IPS DF 19.7 (cell line): ENCODE measurements at places on chromosomes 11 and 22.

DNA sequence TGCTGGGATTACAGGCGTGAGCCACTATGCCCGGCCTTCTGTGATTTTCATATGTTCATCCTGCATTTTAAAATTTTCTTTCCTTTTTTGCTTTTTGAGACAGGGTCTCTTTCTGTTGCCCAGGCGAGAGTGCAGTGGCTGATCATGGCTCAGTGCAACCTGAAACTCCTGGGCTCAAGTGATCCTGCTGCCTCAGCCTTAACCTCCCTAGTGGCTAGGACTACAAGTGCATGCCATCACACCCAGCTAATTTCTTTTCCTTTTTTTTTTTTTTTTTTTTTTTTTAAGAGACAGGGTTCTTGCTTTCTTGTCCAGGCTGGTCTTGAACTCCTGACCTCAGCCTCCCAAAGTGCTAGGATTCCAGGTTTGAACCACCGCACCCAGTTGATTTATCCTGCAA is 54.1 kb upstream of the WT1 start:
- no peak for DNase-seq

GRCh38 chr11:58626934-58627483 is 4.5 kb downstream of the CNTF start:
- no peak for DNase-seq

GRCh38 chr11:26331911-26332571 is at the start of gene ANO3:
Gene ANO3 (plus strand): TSS chr11:26332130. CDS start chr11:26332276, 146 bp downstream.
- peak; percentile 87 for DNase-seq

GRCh38 chr11:64292460-64293254 is 1.6 kb downstream of the KCNK4 start:
- DNase-seq, result no peak

DNA sequence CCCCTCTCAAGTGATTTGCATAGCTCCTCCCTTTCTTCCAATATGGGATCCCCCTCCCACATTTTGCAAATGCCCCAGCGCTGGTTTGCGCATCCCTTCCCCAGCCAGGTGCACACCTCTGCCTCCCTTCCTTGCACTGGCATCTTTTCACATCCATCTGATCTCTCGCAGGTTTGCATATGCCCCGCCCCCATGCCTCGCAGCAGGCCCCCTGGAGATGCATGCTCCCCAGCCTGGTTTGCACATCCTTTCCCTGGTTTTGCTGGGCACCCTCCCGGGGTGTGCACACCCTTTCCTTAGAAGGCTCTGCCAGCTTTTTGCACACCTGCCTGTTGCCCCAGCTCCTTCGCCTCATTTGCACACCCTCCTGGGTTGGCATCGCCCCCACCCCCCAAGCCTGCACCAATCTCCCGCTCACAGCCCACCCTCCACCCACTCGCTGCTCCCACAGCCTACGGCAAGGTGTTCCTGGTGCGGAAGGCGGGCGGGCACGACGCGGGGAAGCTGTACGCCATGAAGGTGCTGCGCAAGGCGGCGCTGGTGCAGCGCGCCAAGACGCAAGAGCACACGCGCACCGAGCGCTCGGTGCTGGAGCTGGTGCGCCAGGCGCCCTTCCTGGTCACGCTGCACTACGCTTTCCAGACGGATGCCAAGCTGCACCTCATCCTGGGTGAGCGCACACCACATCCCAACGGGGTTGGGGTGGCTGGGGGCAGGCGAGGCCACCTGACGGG is 917 bp downstream of the RPS6KA4 start:
- DNase-seq, result no peak

DNA sequence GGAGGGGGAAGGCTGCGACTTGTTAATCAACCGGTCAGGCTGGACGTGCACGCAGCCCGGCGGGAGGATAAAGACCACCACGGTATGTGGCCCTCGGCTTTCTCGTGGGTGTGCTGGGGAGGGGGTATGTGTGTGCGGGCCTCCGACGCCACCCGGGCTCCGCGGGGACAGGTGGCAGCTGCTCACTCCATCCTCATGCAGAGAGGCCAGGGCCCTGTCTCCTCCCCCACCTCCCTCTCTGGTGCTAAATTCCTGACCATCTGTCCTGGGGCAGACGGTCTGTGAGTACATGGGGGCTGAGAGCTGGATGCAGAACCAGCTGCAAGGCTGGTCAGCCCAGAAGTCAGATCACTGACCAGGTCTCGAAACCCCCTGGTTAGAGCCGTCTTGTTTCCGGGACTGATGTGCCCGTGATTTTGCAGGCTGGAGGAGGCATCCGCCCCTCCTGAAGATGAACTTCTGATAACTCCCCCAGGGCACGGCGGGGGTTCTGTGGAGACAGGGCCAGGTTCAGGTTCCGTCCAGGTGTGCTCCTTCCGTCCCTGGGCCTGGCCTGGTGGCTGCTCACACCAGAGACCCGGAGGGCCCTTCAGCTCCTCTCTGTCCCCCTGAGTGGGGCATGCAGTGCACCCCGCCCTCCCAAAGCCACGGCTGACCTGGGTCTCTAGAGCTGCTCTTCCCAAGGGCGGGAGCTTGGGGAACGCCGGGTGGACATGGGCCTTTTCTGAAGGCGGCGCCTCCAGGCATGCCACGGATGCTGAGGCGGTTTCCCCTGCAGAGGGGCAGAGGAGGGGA is 1119.7 kb downstream of the BRD1 start:
- DNase-seq, result no peak

GRCh38 chr11:111949519-111950426 is 12.6 kb downstream of the DIXDC1 start:
- DNase-seq, result no peak

DNA sequence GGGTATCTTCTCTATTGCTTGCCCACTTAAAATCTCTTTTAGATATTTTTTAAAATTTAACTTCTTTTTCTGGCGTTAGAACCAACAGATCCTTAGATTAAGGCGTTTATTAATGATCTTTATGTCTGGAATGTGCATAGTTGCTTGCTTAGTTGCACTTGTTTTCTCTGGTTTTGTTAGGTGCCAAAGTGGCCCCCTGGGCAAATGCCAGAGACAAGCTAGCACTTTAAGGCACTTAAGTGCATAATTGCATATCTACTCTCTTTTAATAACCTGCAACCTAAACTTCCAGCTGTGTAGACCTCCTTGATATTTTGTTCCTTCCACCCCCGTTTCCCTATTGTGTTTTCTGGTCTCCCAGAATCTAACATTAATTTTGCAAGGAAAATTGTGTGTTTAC is 3.3 kb downstream of the RBM4 start:
- no peak for DNase-seq

- no peak for DNase-seq
These were observed 6.6 kb upstream of the SSTR3 start for GRCh38 chr22:37218771-37219411.

DNA sequence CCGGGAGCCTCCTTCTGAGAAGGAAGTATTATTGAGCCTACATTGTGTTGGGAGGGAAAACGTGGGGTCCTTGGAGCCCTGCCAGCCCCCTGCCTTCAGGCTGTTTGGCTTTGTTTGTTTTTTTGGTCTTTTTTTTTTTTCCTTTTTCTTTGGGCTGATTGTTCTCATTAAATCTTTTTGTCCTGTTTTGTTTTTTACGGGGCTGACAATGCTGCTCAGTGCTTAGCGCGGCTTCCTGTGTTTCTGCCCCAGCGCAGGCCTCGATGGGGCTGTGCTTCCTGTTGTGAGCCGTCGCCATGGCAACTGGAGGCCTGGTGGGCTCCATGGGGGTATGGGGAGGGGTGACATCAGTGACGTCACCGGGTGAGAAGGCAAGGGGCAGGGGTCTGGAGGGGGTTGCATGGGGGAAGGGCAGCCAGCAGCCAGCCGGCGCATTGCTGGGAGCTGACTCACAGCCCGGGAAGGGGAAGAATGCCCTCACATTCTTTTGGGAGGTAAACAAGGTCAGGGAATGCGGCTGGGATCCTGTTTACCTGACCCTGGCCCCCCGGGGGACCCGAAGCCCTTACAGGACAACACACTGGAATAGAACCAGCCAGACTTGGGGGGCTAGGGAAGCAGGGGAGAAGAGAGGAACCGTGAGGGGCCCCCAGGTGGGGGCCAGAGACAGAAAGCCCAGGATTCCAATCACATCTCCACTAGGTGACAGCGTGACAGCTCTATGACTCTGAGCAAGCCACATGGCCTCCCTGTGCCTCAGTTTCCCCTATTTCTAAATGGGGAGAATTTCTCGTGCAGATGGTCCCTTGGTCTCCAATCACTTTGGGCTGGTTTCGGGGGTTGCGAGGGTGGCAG is 22.2 kb upstream of the CBX7 start:
- DNase-seq, result peak; percentile 98

DNA sequence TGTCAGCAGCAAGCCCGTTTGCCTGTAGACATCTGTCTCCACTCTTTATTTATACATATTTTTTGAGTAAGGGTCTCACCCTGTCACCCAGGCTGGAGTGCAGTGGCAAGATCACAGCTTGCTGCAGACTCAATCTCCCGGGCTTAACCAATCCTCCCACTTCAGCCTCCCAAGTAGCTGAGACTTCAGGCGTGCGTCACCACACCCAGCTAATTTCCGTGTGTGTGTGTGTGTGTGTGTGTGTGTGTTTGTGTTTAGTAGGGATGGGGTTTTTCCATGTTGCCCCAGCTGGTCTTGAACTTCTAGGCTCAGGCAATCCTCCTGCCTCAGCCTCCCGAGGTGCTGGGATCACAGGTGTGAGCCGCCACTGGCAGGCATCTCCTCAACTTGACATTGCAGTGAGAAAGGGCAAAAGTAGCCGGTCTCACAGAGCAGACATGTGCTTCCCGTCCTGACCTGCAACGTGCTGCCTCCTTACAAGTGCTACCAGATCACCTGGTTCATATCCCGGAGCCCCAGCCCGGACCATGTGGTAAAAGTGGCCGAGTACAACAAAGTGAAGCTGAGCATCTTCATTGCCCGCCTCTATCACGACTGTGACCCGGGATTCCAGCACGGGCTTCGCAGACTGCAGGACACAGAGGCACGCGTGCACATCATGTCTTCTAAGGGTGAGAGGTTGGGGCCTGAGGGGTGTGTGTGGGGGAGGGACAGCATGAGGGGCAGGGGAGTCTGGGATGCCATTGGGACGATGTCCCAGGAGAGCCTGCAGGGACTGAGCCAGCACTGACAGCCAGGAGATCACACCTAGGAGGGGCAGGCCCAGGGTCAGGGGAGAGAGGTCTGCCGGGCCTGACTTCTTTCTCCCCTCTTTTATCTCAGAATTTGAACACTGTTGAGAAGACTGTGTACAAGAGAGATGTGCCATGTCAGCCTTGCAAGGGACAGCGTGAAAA is 5.6 kb upstream of the APOBEC3H start:
- no peak for DNase-seq

DNA sequence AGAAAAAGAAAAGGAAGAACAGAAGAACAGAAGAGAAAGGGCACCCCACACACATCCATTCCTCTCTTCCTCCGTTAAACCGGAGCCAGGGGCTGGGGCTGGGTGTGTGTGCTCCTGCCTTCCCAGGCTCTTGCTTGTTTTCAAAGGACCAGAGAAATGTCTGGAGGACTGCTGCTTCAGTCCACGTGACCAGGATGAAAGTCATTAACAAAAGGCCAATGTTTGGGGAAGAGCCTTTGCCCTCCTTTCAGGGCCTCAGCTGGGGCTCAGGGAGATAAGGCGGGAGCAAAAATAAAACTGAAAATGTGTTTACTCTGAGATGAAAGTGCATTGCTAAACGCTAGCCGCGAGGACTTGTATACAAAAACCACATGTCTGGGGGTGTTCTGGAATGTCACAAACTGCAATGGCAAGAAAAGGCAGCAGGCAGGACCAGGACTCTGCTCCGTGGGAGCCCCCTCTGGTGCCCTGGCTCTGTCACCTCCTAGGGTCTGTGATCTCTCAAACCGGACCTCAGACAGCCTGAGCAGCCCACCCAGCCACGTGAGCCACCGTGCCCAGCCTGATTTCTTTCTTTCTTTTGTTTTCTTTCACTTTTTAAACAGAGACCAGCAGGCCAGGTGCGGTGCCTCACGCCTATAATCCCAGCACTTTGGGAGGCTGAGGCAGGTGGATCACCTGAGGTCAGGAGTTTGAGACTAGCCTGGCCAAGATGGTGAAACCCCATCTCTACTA is 31.6 kb upstream of the MYH9 start:
- no peak for DNase-seq

- DNase-seq, result no peak
These were observed 16.1 kb downstream of the MICAL2 start for GRCh38 chr11:12126344-12127019.

GRCh38 chr11:105179542-105180278 is 40.1 kb upstream of the CARD18 start:
- no peak for DNase-seq

- DNase-seq, result no peak
These were observed 4.5 kb upstream of the KCTD17 start for GRCh38 chr22:37047006-37047405.

GRCh38 chr11:118679483-118679882 is at the start of gene TREH:
Gene TREH (minus strand): TSS chr11:118679650. CDS start chr11:118679627, 23 bp downstream.
- no peak for DNase-seq

GRCh38 chr11:88231894-88232482 is 56.7 kb upstream of the RAB38 start:
- DNase-seq, result peak; percentile 9

- no peak for DNase-seq
These were observed 74.1 kb upstream of the ARHGAP20 start for GRCh38 chr11:110786226-110786902.

DNA sequence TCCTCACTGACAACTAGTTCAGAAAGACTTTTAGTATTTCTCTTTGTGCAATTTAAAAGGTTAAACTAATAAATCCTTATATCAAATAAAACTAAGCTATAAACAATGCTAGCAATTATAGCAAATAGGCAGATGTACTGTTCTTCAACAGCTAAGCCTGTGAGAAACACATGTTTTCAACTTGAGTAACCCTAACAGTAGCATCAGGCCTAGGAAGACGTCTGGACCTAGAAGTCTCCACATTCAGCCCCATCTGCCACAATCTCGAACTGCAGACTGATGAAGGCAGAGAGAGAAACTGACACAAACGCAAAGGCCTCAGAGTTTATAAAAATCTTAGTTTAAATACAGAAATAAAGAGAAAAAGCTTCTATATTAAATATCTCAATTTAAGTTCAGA is 2.5 kb downstream of the ST13 start:
- DNase-seq, result no peak

GRCh38 chr11:26905368-26905767 is 88.5 kb upstream of the FIBIN start:
- DNase-seq, result no peak

DNA sequence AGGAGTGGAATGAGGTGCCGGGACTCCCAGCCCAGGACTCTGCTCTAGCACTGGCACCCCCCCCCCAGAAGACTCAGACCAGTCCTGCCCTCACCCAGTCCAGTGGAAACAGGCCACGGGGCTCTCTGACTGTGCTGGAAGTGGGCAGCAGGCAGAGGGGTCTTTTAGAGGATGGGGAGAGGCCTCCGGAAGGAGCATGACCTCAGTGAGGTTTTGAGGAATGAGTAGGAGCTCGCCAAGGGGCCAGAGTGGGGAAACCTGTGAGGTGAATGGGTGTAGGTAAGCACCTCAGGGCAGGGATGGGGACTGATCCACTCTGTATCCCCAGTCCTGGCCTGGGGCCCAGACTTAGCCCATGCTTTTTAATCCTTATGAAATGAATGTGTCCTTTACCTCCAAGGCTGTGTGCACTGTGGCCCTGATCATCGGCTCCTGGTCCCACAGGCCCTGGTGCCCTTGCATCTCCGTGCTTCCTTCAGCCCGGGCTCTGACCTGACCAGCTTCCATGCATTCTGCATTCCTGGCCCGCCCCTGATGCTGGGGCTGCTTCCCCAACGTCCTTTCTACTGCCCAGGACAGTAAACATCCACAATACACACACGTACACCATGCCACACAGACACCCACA is 24.4 kb upstream of the RFPL3 start:
- DNase-seq, result no peak
